NCI-H69 (cell line): ENCODE measurements at places on chromosomes 11 and 22.
A peak's percentile ranks its signal among the peaks of the same experiment; 100 is the strongest.

DNA sequence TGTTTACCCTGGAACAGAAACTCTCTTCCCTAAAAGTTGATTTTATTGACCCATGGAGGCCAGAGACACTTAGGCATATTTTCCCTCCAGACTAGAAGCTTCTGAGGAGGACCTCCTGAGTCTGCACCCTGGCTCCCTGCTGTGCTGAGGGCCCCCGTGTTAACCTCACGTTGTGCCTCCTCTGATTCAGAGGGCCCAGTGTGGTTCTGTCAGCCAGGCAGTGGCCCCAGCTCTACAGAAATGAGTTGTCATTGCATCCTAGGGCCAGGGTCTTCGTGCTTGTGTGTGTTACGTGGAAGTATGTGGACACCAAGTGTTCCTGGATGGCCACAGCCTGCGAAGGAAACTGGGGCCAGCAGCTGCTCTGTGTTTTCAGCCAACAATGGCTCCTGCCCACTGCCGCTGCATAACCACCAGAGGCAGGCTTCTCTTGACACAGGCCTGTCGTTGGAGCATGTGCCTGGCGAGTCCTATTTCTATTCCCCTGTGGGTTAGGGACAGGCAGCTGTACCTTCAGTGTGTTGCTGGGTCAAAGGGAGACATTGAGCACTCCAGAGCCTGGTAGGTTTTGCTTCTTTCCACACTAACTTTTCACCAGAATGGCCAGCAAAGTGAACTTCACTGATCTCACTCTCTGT lies 44.5 kb downstream of the MED15 start:
- DNase-seq = no peak

GRCh38 chr11:115927823-115928329 lies 423.7 kb upstream of the CADM1 start:
- DNase-seq = no peak

GRCh38 chr11:28674433-28675103 lies 566.4 kb downstream of the METTL15 start:
- peak; percentile 78 for DNase-seq

GRCh38 chr11:12888525-12889158 lies 120.5 kb upstream of the RASSF10 start:
- peak; percentile 98 for DNase-seq

DNA sequence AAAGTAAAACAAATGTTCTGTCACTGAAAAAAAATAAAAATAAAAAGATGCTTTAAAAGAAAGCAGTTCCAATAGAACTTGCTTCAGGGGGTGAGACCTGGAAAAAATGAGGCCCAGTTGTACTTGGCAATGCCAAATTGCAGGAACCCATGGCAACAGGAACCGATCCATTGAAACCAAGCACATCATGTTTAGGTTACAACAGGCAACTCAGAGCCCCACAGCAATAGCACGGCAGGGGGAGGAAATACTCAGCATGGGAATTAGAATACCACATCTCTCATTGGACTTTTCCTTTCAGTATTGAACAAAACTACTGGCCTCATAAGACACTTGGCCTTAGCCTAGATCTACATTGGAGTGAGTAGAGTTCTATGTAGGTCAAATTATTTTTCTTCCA lies 84.3 kb downstream of the MSANTD4 start:
- DNase-seq = peak; percentile 58

DNA sequence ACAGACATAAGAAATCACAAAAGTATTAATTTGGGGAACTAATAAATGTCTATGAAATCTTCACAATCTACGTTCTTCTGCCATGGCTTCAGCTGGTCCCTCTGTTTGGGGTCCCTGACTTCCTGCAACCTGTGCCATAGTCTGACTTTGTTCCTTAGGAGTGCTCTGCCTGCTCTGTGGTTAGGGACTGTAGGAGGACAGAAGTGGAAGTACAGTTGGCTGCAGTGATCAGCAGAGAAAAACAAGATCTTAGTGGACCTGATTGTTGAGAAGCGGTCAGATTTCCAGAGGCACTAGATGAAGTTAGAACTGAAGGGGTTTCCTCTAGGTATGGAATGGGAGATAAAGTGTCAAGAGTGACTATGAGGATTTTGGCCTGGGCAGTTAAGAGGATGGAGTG lies 80.6 kb downstream of the PPP6R3 start:
- no peak for DNase-seq

DNA sequence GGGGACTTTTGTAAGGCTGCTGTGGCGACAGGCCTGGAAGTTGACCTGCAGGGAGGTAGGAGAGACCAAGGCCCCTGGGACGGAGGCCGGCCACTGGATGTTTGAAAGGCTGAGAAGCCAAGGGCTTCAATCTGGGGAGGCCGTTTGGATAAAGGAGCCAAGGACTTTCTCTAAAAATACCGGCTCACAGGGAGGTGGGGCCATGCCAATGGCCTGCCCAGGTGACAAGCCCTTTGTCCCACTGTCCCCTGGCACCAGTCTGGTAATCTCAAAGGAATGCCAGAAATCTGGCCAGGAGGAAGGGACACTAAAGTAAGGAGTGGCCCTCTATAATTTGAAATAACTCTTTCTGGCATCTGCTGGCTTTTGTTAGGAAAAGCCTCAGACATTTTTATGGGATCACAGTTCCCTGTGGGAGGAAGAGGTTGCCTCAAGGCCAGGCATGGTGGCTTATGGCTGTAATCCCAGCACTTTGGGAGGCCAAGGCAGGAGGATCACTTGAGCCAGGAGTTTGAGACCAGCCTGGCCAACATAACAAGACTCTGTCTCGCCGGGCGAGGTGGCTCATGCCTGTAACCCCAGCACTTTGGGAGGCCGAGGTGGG lies 1.9 kb upstream of the CHKA start:
- no peak for DNase-seq

GRCh38 chr11:128047026-128047425 lies 540.3 kb downstream of the ETS1 start:
- DNase-seq = no peak

GRCh38 chr11:97722721-97723120 lies 1298.0 kb upstream of the CNTN5 start:
- DNase-seq = no peak

DNA sequence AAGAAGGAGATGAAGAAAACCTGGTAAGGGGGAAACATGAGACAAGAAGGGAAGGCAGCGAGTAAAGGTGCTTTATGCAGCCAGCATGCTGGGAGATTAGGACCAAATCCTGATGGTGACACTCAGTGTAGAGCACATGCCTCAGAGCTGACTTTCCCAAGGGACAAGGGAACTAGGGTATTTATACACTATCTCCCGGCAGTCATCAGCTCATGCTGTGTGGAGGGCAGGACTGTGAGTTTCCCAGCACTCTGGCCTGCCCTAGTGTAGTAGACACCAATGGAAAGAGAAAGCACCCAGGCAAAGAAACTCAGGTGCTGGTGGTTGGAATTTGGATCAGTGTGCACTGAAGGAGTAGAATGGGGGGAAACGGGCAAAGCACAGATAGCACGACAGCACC lies 128.3 kb upstream of the CSNK2A3 start:
- DNase-seq = peak; percentile 16

- no peak for DNase-seq
Observed at GRCh38 chr11:15829312-15829711, 527.0 kb downstream of the SOX6 start.

DNA sequence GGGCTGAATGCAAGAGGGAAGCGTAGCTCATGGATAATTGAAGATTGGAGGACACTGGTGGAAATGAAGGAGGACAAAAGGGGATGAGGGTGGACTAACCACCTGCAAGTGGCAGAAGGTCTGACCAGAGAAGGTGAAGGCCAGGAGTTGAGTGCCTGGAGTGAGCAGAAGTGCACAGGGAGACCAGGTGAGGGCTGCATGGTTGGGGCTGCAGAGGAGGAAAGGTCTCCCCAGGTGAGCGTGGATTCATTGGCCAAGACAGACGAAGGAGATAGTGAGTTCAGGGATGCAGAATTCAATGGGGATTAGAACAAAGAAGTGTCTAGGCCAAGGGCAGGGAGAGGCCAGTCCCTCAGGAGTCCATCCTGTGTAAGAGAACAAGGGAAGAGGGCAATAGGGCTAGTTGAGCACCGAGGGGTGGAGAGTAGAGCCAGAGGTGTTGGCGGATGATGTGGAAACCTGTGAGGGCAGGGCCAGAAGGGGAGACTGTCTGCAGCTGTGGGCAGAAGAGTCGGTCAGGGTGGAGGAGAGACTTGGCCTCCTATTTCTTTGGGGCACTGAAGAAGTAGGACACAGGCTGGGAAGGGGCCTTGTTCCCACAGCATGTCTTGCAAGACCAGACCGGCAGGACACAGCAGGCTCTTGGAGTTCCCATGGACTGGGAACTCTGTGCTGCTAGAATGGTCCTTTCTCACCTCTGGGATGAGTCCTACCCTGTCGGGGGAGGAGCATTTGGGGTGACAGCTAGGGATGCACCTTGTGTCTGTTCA lies 6.7 kb downstream of the TRIM29 start:
- no peak for DNase-seq

DNA sequence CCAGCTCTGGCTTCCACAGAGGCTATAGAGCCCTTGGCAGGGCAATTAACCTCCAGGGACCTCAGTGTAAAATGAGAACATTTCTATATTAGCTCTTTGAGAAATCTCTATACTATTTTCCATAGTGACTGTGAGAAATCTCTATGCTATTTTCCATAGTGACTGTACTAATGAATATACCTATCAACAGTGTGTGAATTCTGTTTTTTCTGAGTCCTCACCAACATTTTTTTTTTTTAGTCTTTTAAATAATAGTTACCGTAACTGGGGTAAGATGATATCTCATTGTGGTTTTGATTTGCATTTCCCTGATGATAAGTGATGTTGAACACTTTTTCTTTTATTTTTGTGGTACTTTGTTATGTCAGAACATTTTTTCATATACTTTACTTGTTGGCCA lies 7.0 kb upstream of the MTNR1B start:
- peak; percentile 17 for DNase-seq

DNA sequence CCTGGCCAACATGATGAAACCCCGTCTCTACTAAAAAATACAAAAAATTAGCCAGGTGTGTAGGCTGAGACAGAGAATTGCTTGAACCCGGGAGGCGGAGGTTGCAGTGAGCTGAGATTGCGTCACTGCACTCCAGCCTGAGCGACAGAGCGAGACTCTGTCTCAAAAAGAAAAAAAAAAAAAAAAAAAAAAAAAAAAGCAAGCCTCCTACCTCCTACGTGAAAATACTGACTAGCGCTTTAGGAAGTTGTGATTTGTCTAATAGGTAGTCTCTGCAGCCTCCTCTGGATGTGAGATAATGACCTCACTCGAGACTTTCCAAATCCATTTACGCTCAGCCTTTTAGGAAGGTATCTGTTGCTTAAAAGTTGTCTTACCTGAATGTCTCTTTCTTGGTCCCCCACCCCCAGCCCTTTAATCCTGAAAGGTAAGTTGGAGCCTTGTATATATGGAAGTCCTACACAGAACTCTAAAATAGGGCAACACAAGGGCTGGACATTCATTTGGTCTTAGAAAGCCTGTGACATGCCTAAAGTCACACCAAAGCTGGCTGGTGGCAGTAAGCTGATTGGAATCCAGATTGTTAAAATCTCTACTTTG lies 5.5 kb downstream of the SEPTIN3 start:
- no peak for DNase-seq

- no peak for DNase-seq
Observed at GRCh38 chr11:2523821-2524391, 79.1 kb downstream of the KCNQ1 start.

- DNase-seq = no peak
Observed at GRCh38 chr11:78039391-78039918, 16.4 kb upstream of the KCTD14 start.

GRCh38 chr11:12266943-12267342 lies 110.4 kb upstream of the PARVA start:
- DNase-seq = no peak

DNA sequence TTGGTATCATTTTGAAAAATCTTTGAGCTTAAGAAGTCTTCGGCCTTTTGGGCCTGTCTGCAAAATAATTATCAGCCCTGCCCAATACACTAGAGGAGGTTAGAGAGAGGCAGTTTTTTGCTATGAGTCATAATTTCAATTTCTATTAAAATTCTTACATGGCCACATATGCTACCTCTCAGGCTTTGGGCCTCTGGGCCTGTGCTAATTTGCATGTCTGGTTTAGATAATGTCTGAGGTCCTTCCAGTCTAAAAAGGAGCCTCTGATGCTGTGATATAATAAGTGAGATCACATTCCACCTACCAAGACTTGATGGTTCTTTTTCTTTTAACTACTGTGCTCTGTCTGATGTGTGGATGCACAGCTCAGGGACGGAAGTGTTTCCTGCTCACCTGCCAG lies 70.8 kb downstream of the KCNJ1 start:
- no peak for DNase-seq

DNA sequence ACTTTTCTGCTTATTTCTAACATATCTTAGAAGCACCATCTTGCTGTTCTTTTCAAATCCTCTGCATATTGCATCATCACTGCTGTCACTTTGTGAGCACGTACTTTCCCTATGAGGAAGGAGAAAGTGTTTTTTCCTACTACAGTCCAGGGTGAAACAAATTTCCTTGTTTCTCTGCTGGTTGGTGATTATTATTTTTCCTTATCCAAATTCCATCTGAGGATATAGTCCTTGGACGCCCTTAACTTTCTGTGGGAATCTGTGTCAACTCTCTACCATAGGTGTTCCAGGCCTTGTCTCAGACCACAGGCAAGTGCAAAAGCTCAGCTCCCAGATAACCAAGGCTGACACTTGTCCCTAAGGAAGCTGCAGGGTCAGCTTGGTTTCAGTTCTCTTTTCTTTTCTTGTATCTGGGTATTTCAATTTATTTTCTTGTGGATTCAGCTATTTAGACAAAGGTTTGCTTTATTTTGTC lies 29.4 kb upstream of the LYVE1 start:
- DNase-seq = no peak

GRCh38 chr11:129787532-129788155 lies 28.0 kb upstream of the TMEM45B start:
- no peak for DNase-seq

- peak; percentile 84 for DNase-seq
Observed at GRCh38 chr11:84437071-84437980, 1151.2 kb upstream of the CCDC90B start.

DNA sequence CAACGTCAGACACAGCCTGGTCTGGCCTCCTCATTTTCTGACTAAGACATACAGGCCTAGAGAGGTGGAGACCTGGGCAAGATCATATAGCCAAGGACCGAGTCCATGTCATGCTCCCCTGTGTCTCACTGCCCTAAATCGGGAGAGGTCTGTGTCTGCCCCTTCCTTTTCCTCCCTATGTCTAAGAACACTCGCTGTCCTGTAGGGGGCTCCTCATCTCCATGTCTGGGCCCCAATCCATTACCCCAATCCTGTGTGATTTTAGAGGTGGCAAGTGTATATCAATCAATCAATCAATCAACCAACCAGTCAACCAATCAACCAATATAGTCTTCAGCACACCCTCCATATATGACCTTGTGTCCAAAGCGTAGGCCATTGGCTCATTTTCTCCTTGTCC lies 125.7 kb downstream of the KIRREL3 start:
- peak; percentile 31 for DNase-seq

DNA sequence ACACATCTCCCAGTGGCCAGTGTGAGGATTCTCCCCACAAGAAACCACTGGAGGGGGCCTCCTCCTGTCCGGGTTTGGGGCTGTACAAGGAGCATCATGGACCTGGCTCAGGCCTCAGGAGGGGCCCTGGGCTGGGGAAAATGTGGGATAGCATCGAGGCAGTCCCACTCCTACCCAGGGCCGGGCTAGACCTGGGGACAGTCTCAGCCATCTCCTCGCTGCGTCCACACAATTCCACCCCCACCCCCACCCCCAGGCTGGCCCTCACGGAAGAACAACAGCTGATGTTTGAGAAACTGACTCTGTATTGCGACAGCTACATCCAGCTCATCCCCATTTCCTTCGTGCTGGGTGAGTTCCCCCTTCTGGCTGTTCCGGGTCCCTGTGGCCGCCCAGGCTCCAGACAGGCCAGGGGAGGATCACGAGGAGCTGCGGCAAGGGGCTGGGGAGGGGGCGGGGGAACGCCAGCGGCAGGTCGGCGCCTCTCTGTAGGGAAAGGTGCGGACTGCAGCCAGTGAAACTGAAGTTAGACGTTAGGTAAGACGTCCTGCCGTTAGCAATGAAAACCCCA lies 4.8 kb downstream of the BEST1 start:
- peak; percentile 72 for DNase-seq
